Hepatocyte (in vitro differentiated cells): ENCODE measurements at places on chromosomes 3 and 15.

DNA sequence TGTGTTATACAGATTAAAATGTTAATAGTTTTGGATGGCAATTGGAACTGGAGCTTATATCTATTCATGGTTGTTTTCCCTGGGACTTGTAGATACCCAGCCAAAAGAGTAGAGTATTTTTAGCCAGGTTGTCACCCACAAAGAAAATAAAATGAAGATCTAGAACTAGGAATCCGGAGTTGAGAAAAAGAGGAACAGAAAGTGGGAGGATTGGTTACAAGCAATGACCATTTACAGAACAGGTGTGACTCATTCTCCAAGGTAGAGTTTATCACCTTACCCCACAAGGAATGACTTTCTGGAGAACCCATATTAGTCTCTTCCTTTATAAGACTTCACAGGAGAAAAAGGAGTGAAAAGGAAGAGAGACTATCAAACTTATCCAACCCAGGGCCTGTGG, 99.8 kb downstream of the TMEM108 start:
- no peak for DNase-seq

DNA sequence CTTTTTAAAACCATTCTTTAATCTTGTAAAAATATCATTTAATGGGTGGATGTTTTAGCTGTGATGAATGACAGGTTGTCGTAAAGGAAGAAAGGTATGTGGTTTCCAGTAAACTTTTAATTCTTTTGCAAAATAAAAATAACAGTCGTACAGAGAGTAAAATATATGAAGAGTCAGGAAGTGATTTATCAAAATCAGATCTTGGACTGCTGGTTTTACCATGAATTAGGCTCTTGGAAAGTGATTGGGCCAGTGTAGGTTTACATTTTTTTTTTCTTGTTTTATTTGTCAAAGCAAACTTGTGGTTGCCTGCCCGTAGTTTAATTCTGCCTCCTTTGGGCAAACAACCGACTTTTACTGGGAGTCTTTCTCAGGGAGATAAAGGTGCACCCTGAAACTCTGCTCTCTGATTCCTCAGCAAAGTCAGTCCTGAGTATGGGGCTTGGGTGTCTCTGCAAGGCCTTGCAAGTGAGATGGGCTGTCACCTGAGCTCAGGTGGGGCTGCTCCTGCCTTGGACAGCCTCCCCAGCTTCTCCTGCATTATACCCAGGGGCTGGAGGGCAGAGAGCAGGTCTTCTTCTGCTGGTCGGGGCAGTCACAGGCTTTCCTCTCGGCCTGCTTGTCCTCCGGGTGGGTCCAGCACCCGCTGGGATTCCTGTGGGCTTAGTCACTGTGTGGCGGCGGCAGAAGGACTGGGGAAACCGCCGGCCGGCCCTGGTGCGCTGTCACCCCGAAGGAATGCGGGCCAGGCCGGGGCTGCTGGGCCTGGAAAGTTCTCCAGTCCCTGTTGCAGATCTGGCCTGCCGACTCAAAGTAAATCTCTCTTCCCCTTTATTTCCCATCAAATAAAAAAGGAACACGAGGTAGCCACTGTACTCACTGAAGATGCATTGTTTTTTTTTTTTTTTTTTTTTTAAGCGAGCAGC, 79.0 kb downstream of the IGF1R start:
- DNase-seq = peak; percentile 95

DNA sequence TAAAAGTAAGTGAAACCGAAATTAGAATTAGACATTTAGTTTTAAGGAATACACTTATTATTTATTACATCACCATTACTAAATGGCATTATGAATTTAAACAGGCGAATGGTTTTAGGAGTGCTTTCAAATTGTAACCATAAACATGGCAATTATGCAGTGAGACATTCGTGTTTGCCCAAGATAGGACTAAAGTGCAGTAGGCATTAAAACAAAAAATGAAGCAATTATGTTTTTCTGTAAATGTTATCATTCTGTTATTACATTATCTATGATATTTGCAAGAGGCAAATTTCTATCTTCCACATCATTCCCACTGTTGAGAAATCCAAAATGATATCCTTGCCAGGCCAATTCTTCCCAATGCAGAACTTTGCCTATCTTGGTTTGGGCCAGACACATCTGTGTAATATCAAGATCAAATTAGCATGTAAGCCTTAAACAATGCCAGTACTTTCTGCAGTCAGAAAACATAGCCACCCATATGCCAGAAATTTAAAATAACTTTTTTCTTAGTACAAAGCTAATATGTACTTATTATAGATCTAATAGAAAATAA, 156.9 kb downstream of the ATP8B4 start:
- no peak for DNase-seq

DNA sequence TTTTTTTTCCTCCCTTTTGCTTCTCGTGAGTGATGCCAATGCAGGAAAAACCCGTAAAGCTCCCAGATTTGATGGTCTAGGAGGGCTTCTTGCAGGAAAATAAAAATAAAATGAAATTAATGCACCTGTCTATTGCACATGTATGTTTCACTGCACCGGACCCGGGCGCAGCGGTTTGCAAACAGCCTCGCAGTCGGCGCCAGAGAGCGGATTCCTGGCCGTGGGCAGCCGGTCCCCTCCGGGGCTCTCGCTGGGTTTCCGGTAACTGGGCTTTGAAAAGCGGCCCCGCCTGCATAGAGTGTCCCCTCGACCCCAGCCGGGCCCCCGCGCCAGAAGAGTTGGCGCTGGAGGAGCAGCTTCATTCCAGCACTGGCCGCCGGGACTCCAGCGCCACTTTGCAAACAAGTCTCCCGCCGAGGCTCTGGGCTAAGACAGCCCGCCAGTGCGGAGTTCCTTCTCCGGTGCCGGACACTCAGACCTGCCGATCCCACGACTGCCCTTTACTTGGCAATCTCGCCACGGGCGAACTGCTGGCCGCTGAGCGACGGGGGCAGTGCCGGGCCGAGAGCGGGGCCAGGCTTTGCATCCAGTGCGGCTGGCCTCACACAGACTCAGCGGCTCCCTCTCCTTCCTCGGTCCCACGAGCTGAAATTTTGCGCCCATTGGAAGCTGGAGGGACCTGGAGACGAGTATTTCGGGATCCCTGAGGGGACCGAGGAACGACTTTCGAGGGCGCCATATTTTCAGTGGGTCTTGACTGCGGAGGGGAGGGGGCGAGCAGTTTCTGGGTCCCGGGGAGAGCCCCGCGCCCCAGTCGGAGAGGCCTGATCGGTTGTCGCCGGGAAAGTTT, 225.9 kb upstream of the C2CD4B start:
- peak; percentile 65 for DNase-seq

GRCh38 chr3:187914231-187914630, 169.0 kb upstream of the BCL6 start:
- DNase-seq = no peak

DNA sequence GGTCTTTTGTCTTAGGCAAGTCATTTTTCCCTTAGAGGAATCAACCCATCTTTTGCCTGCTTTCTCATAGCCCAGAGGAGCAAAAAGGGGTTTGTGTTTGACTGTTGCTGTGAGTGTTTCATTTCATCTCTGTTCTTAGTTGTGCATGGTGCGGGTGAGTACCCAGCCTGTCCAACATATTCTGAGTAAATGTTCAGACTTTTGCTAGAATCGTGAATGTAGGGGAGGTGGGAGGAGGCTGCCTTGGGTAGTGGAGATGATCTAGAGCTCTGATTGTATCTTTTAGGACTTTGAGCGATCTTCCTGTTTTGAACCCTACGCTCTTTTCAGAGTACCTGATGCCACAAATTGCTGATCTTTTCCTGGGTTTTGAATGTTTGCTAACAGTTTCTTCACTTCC, 123.1 kb downstream of the ZNF609 start:
- DNase-seq = no peak

DNA sequence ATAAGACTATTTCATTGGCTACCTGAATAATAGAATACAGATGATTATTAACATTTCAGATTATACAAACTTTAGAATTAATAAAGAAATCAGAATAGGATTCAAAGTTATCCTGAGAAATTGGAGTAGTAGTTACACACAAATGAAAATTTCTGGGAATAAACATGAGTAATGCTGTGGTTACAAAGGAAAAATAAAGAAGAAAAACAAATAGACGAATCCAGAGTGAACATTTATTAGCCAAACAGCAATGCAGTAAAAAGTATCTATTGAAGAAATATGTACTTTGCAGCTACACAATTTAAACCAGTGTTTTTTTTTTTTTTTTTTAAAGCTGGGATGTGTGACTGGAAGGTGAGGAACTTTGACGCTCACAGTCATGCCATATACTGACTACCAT, 1159.2 kb downstream of the TUSC7 start:
- DNase-seq = no peak

- no peak for DNase-seq
Observed at GRCh38 chr3:7254251-7254650, 393.3 kb downstream of the GRM7 start.

DNA sequence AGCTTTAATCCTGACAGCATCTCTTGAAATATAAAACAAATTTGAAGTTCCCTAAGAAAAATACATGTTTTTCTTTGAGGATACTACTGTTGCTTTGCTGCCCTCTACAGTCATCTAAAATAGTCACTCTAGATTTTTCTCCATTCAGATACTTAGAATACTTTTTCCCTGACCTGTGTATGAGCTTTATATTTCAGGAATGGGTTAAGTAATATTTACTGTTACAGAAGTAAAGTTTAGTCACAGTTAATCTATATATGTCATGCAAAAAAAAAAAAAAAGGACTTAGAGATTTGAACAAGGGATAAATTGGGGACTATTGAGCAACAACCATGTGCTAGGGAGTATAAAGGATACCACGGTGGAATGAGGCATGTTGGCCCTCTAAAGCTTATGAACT, 8.8 kb downstream of the NECTIN3 start:
- peak; percentile 36 for DNase-seq

- no peak for DNase-seq
Observed at GRCh38 chr3:66717806-66718205, 217.0 kb upstream of the LRIG1 start.

- DNase-seq = peak; percentile 95
Observed at GRCh38 chr3:46935168-46935858, 41.2 kb downstream of the CCDC12 start.

DNA sequence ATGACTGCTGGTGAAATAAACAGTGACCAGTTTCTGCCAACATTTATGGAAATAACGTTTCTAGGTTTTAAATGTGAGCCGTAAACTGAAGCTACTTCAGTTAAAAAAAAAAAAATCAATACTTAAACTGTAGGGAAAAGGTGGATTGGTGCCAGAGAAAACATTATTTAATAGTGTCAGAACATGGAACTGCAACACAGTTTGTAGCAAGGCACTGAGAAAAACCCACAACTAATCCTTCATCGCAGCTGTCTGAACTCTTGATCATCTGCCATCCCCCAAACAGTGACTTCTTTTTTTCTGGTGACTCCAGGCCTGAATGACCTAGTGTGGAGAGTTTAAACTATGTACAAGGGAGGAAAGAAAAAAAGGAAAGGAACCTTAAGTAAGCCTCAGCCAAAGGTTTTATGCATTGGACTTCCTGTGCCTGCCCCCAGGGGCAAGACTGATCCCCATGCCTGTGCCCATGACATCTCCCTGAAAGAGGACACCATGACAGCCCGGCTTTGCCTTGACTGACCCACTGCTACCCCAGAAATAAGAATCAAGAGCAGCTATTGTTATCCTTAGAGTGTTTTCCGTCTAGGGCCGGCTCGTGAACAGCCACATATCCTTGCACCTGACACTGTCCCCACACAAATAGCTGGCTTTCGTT, 33.1 kb downstream of the CRTAP start:
- no peak for DNase-seq

- no peak for DNase-seq
Observed at GRCh38 chr15:88504445-88504844, 36.9 kb downstream of the MRPS11 start.

- DNase-seq = no peak
Observed at GRCh38 chr3:107438671-107439070, 61.4 kb downstream of the CCDC54 start.

DNA sequence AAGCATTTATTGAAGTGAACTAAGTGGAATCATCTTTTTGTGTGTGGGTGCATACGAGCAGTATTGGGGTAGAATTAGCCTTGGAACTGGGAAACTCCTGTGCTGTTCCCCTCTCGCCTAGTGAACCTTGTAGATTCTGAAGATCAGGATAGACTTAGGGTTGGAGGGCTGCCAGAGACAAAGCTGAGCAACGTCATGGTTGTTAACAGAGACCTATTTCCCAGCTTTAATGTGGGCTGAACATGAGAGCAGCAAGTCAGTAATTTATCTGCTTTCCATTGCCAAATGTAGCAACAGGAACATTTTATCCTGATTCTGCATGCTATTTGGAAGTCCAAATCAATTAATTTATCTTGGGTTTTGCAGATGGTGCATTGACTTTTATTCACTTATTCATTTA, 246.6 kb downstream of the IL20RB start:
- DNase-seq = peak; percentile 48

DNA sequence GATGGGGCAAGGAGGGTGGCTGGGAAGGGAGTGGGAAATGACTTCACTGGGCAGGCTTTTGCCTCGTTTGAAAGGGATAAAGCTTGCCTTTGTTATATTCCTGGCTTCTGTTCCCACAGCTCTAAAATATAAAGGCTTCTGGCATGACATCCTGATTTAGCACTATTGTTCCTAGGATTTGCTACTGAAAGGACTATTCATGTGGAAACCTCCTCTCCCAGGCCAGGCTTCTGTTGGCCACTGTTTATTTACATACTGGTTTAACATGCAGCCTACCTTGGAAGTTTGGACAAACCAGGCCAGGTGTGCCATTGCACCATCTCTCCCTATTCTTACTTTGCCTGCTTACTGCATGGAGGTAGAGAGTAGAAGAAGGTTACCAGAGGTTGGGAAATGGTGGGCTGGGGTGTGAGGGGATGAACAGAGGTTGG, 2.4 kb upstream of the LMCD1 start:
- no peak for DNase-seq

DNA sequence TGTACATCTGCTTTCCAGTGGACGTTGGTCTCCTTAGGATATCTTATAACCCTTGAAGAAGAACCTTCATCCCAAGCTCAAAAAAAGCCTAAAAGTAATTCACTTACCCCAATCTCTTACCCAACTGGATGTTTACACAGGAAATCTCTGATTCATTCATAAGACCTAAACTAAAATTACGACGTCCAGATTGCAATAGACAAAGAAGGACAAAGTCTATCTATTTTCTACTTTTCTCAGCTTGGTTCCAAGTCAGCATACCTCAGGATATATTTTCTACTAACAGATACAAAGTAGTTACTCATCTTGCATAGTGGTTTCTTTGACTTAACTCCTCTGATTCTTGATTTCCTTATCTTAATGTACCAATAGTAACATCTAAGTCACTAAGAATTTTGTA, 669.9 kb downstream of the OTOL1 start:
- no peak for DNase-seq

GRCh38 chr15:57236561-57237300, 139.6 kb upstream of the CGNL1 start:
- no peak for DNase-seq

GRCh38 chr3:59920822-59921221, 871.0 kb upstream of the CFAP20DC start:
- DNase-seq = no peak

DNA sequence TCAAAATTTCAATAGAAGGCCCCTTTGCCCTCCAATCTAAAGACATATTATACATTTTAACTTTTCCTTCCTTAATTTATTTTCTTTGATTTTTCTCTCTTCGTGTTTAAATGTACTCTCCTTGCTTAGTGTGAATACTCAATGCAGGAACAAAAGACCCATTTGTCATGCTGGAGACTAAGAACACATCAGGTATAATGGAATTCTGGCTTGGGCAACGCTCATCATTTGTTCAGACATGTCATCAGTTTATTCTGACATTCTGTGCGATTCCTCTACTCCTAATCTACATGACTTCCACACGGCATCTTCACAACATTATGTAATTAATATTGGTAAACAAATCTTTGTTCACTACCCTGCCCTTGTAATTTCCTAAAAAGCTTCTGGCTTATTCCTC, 136.6 kb upstream of the LRRN1 start:
- DNase-seq = no peak

- no peak for DNase-seq
Observed at GRCh38 chr3:119628816-119629445, 31.2 kb downstream of the PLA1A start.
